ELF-1 (cell line): ENCODE measurements at places on chromosomes 12 and 14.

DNA sequence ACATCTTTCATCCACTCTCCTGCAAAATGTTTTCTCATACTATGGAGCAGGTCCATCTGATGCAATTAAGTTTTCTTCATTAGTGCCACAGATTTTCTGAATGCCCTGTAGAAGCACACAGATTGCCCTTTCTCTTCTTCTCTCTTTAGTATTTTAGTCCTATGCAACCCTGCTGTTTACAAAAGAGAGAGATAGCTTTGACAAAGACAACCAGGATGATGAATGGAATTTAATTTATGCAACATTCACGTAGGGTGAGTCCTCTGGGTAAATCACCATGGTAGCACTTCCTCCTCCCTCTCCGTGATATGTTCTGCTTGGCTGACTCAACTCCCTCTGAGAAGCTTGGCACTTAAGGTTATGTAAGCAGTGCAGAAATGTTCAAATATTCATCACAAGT lies 400.9 kb upstream of the PDE3A start:
- no peak for DNase-seq

DNA sequence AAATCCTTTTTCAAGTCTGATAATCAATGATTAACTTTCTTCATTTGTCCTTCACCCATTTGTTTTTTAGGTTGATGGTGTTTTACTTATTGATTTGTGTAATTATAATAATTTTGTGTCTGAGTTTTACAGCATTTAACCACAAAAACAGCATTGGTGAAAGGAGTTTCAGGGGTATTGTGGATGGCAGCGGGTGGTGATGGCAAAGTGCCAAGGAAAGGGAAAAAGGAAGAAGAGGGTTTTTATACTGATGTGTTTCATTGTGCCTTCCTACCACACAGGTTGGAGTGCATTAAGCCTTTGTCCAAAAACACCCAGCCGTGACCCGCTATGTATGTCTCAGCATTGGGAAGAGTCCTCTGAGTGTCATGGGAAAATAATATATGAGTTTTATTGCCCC lies 150.3 kb downstream of the DAD1 start:
- no peak for DNase-seq

- no peak for DNase-seq
Measured at GRCh38 chr14:25108291-25108690, 58.3 kb upstream of the STXBP6 start.

GRCh38 chr12:49956663-49957569 lies 4.8 kb upstream of the AQP5 start:
- no peak for DNase-seq

- DNase-seq, result no peak
Measured at GRCh38 chr12:56153678-56154065, 1.3 kb downstream of the MYL6B start.

GRCh38 chr12:89951050-89951693 lies 242.5 kb upstream of the ATP2B1 start:
- peak; percentile 33 for DNase-seq

- no peak for DNase-seq
Measured at GRCh38 chr12:107805488-107806180, 31.1 kb downstream of the ASCL4 start.

GRCh38 chr14:20427231-20428009 lies 8.5 kb downstream of the KLHL33 start:
- DNase-seq, result peak; percentile 14

- no peak for DNase-seq
Measured at GRCh38 chr12:19546027-19546426, 106.7 kb downstream of the AEBP2 start.

DNA sequence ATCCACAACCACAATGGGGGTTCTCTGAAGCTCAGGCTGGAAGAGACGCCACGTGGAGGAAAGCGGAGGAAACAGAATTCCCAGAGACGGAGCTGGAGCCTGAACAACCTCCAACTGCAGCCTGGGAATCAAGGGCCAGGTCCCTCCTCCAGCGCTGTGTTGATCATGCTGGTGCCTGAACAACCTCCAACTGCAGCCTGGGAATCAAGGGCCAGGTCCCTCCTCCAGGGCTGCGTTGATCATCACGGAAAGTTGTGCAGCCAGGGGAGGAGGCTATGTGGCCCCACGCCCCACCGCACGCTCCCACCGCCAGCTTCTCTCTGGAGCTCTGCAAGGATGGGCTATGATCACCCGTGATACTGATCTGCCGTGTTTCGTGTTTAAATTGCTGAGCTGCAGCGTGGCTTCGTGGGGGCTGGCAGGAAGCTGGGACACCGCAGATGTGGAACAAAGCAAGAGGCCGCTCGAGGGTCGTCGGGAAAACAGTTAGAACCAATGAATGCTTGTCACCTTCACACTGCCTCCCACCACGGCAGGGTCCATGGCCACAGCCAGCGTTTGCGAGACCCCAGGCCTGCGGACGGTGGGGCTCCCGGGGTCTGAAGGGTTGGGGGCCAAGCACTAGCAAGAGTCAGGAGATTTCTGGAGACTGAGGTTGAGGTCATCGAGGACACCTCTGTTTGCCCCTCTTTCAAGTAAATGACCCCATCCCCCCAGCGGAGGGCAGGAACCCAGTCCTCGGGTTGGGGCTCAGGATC lies 51.8 kb upstream of the FBRSL1 start:
- DNase-seq, result no peak

DNA sequence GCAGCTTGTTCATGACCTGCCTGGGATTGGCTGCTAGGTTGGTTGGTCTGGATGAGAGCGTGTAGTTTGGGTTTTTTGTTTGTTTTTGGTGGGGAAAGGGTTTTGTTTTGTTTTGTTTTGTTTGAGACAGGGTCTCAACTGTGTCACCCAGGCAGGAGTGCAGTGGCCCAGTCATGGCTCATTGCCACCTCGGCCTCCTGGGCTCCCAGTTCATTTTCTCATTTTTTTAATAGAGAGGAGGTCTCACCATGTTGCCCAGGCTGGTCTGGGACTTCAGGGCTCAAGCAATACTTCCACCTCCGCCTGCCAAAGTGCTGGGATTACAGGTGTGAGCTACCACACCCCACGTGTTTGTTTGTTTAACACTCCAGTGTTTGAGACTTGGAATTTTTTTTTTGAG lies 3.8 kb downstream of the DYNC1H1 start:
- no peak for DNase-seq

DNA sequence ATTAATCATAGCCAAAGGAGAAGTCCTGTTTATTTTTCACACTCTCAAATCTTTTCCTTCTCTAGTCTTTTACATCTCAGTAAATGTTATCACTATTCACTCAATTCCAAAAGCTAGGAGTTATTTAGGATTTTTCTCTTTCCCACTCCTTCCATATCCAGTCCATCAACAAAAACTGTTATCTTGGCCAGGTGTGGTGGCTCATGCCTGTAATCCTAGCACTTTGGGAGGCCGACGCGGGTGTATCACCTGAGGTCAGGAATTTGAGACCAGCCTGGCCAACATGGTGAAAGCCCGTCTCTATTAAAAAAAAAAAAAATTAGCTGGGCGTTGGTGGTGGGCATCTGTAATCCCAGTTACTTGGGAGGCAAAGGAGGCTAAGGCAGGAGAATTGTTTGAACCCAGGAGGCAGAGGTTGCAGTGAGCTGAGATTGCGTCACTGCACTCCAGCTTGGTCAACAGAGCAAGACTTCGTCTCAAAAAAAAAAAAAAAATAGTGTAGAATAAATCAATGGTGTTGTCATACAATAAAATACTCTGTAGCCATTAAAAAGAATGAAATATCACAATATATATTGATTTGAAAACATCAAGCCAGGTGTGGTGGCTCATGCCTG lies 46.6 kb upstream of the FOXJ2 start:
- no peak for DNase-seq

GRCh38 chr12:94012071-94012470 lies 136.3 kb upstream of the PLXNC1 start:
- DNase-seq, result no peak

DNA sequence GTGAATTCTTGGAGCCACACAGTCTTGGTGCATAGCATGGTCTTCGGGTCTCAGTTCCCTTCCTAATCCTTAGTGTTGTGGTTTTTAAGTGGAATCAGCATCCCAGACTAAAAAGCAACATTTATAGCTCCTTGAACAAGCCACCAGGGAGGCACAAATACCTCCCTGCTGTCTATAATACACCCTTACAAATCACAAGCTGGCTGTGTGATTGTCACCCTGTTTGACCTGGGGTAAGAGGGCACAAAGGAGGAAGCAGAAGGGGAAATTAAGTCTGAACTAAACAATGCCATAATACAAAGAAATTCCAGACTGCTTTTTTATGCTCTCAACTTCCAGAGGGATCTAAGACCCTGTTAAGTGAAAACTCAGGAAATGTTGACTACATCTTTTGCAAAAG lies 7.7 kb upstream of the MMP19 start:
- no peak for DNase-seq

GRCh38 chr12:102883204-102883799 lies 33.7 kb downstream of the PAH start:
- DNase-seq, result peak; percentile 70

GRCh38 chr14:24298892-24299254 lies 707 bp downstream of the DHRS1 start:
- peak; percentile 28 for DNase-seq

DNA sequence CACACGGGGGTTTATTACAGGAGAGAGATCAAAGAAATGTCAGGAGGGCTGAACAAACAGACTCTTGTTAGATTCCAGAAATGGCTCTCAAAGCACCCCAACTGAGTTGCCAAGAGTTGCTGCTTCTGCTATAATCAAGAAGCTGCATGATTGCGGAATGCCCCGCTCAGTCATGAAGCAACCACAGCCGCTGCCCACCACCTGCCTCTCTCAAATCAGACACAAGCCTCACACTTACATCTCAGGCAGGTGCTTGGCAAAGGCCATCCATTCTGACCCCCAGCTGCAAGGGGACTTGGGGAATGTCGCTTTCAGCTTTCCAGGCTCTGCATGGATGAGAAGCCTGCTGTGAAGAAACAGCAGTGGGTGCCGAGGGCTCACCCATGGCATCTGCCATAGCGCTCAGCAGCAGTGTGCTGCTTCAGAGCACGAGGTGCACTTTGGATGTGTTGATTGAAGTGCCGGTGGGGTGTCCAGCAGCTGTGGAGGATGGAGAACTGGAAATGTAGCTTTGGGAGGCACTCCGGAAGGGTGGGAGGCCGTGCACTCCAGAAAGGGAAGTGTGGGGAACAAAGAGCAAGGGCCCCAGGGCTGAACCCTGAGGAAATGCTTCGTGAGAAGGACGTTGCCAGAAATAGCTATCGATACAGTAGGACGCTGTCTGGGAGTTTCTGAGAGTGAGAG lies 37.7 kb downstream of the LRRC74A start:
- peak; percentile 47 for DNase-seq

GRCh38 chr14:76500011-76500410 lies 124.1 kb downstream of the ESRRB start:
- peak; percentile 17 for DNase-seq
